ENCODE measurements at places on chromosomes 12 and 14.

GRCh38 chr14:97095269-97095668, 298.1 kb downstream of the VRK1 start:
- H3K4me1 ChIP-seq = no peaks in the 10 kb centered on the region
- peaks cover 11% of the 10 kb centered on the region for H3K27me3 ChIP-seq
- no peak overlapping the region for H3K4me3 ChIP-seq
- no peaks in the 10 kb centered on the region for H3K36me3 ChIP-seq
- DNase-seq = no peak
- H3K27ac ChIP-seq = no peak overlapping the region

GRCh38 chr12:68326716-68327115, 5.4 kb downstream of the MDM1 start:
- peaks cover 25% of the 10 kb centered on the region for H3K36me3 ChIP-seq
- no peak overlapping the region for H3K27ac ChIP-seq
- DNase-seq = no peak
- no peaks in the 10 kb centered on the region for H3K4me1 ChIP-seq
- H3K4me3 ChIP-seq = no peak overlapping the region
- no peaks in the 10 kb centered on the region for H3K27me3 ChIP-seq

DNA sequence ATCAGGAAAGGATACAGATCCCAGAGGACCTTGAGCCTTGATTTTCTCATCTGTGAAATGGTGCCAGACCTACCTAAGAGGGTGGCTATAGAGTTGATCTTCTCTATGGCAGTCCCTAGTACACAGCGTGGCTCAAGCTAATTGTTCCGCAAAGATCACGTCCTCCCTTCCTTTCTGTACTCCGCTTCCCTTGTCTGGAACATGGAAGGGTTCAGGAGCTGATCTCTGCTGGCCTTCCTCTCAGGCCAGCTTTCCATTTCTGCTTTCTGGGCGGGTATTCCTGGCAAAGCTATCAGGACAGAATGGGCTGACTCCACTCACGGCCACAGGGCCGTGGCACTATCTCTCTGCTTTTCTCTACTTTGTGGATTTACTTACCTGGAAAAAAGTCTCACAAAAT, 6.5 kb downstream of the CAMKK2 start:
- peak overlapping the region; percentile 70 for H3K27ac ChIP-seq
- peaks cover 37% of the 10 kb centered on the region for H3K4me1 ChIP-seq
- no peak for DNase-seq
- peaks cover 27% of the 10 kb centered on the region for H3K36me3 ChIP-seq

GRCh38 chr12:66071549-66071948, 59.0 kb downstream of the LLPH start:
- no peak for DNase-seq
- peaks cover 4% of the 10 kb centered on the region for H3K27me3 ChIP-seq
- no peak overlapping the region for H3K27ac ChIP-seq
- no peak overlapping the region for H3K4me3 ChIP-seq

DNA sequence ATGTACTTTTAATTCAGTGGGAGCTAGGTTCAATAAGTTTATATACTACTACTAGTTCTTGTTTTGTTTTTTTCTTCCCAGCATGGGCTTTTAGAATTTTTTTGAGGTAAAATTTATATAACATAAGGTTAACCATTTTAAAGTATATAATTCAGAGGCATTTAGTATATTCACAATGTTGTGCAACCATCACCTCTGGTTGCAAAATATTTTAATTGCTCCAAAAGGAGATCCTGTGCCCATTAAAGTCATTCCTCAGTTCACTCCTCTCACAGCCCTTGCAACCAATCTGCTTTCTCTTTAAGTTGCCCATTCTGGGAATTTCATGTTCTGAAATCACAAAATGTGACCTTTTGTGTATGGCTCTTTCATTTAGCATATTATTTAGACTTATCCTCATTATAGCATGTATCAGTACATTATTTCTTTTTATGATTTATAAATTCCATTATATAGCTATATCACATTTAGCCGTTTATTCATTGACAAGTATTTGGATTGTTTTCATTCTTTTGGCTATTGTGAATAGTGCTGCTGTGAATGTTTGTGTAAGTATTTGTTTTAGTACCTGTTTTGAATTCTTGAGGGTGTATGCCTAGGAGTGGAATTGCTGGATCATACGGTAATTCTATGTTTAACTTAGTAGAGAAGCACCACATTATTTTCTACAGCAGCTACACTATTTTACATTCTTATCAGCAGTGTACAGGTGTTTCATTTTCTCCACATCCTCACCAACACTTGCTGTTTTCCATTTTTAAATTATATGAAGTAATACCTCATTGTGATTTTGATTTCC, 59.1 kb downstream of the ARHGAP5 start:
- no peaks in the 10 kb centered on the region for H3K4me1 ChIP-seq
- H3K27me3 ChIP-seq = no peaks in the 10 kb centered on the region
- H3K36me3 ChIP-seq = peaks cover 5% of the 10 kb centered on the region
- H3K4me3 ChIP-seq = no peak overlapping the region

DNA sequence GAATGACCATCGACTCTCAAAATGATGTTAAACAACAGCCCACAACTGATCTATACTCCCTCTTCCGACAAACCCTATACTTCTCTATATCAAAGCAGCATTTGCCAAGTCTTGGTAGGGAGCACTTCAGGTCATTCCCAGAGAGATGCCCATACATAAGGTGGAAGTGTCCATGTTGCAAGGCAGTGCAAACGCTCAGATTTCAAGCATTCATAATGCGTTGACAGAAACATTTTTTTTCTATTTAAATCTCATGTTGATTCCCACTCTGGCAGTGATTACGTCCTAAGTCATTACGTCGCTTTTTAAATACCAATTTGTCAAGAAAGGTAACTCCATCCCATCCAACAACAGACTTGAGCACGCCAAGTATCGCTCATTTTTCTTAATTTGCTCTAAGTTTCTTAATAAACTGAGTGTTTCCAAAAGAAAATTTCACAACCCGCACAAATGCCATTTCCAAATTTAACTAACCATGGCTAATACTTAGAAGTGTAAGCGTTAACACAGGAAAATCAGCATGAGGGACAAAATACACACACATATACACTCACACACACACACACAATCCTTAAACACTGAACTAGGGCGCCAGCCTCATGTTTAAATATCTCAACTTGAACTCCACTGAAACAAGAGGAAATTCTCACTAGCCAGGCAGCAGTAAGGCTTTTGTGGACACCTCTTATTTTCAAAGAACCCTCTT, 1.1 kb downstream of the GXYLT1 start:
- DNase-seq = no peak
- H3K27ac ChIP-seq = peak overlapping the region; percentile 85
- no peaks in the 10 kb centered on the region for H3K36me3 ChIP-seq
- no peaks in the 10 kb centered on the region for H3K27me3 ChIP-seq
- H3K4me3 ChIP-seq = peak overlapping the region; percentile 84
- peaks cover 8% of the 10 kb centered on the region for H3K4me1 ChIP-seq

DNA sequence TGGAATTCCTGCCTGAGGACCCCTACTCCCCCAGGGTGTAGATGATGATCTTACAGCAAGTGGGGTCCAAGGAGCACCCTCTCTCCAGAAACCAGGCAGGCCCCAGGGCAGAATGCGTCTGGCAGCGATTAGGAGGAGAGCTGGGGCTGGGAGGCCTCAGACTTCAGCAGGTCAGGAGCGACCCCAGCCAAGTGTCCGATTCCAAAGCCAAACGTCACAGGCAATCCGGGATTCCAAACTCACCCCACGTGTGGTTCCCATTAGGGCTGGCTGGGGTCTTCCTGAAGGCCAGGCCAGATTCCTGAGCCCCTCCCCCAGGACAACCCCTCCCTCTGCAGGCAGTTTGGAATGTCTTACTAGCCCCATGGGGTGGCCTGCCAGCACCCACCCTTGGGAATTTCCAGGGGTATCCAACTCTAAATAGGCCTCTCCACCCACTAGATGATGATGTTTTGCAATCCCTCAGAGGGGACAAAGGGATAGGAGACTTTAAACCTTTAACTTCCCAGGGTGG, 17.3 kb upstream of the FIGNL2 start:
- no peak overlapping the region for H3K4me3 ChIP-seq
- H3K4me1 ChIP-seq = peaks cover 35% of the 10 kb centered on the region
- no peak overlapping the region for H3K27ac ChIP-seq
- DNase-seq = peak; percentile 38
- H3K36me3 ChIP-seq = no peaks in the 10 kb centered on the region

DNA sequence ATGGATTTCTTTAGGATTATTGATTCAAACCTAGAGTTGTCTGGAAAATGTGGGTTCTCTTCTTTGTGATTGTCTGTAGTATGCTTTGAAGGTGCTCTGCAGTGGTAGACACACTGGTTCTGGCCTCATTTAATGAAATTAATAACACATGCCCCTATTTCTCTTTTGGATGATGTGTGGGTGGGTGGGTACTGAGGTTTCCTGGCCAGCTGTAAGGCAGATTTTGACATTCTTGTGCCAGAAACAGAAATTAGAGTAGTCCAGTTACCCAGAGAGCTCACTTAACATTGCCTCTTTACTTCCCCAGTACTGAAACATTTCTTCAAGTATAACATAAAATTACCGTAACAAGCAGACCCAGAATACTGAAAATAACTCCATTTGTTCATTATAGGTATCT, 14.4 kb downstream of the TSFM start:
- H3K36me3 ChIP-seq = peaks cover 63% of the 10 kb centered on the region
- no peak overlapping the region for H3K4me3 ChIP-seq
- no peaks in the 10 kb centered on the region for H3K27me3 ChIP-seq
- DNase-seq = no peak

GRCh38 chr12:107917912-107918800, 143.7 kb downstream of the ASCL4 start:
- H3K4me1 ChIP-seq = no peaks in the 10 kb centered on the region
- H3K4me3 ChIP-seq = no peak overlapping the region
- H3K36me3 ChIP-seq = no peaks in the 10 kb centered on the region
- no peak for DNase-seq
- no peak overlapping the region for H3K27ac ChIP-seq
- H3K27me3 ChIP-seq = peaks cover 59% of the 10 kb centered on the region

Data from stomach (tissue), 19 donors.